Naive B cell (primary cell): ENCODE measurements at places on chromosomes 13 and 19. TPM values are rescaled to one million over a fixed set of nuclear protein-coding genes. Genes with fewer than 3 reads are reported as not detected.
A peak's percentile ranks its signal among the peaks of the same experiment; 100 is the strongest.

Gene LGALS7
- not detected for polyA plus RNA-seq

Gene GTF2F1
- polyA plus RNA-seq = 2.5 TPM

Gene TOMM40
- 25.2 TPM for polyA plus RNA-seq

Gene SOHLH2
- polyA plus RNA-seq = not detected

Gene EHD2
- not detected for polyA plus RNA-seq

Gene SULT2A1
- not detected for polyA plus RNA-seq

Gene NCAN
- not detected for polyA plus RNA-seq

Gene UNC13A
- polyA plus RNA-seq = not detected

Gene GGN
- polyA plus RNA-seq = not detected

Gene SLC6A16
- polyA plus RNA-seq = 6.7 TPM

Gene FXYD3
- not detected for polyA plus RNA-seq

Gene LAIR1
- polyA plus RNA-seq = 181 TPM

- DNase-seq = no peak
- peaks cover 23% of the 10 kb centered on the region for H3K27me3 ChIP-seq
- no peaks in the 10 kb centered on the region for H3K4me1 ChIP-seq
- no peaks in the 10 kb centered on the region for H3K36me3 ChIP-seq
- no peak overlapping the region for H3K4me3 ChIP-seq
- no peak overlapping the region for H3K27ac ChIP-seq
Observed at GRCh38 chr13:97205465-97205864, 16.7 kb upstream of the MBNL2 start.

- H3K4me3 ChIP-seq = no peak overlapping the region
- H3K27ac ChIP-seq = no peak overlapping the region
- peaks cover 8% of the 10 kb centered on the region for H3K27me3 ChIP-seq
Observed at GRCh38 chr13:94232956-94233355, 246.5 kb downstream of the DCT start.

- peaks cover 32% of the 10 kb centered on the region for H3K4me1 ChIP-seq
- H3K36me3 ChIP-seq = no peaks in the 10 kb centered on the region
- peak overlapping the region; percentile 96 for H3K27ac ChIP-seq
- H3K4me3 ChIP-seq = peak overlapping the region; percentile 93
- peak; percentile 100 for DNase-seq
- H3K27me3 ChIP-seq = no peaks in the 10 kb centered on the region
Observed at GRCh38 chr19:48468772-48469288, 339 bp upstream of the CYTH2 start.

DNA sequence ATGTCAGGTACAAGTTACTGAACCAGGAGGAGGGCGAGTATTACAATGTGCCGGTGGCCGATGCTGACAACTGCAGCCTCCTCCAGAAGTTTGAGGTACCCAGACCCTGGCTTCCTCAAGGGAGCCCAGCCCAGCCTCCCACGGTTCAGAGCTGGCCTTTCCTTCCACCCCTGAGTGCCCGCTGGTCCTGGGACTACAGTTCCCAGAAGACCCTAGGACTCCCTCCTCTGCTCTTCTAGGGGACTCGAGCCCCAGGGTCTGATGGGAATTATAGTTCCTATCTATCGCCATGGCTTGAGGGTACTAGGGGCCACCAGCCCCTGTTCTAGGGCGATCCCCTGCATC, 11.0 kb downstream of the PRKCG start:
- H3K27ac ChIP-seq = no peak overlapping the region
- DNase-seq = no peak
- H3K36me3 ChIP-seq = peaks cover 15% of the 10 kb centered on the region
- peaks cover 6% of the 10 kb centered on the region for H3K4me1 ChIP-seq

DNA sequence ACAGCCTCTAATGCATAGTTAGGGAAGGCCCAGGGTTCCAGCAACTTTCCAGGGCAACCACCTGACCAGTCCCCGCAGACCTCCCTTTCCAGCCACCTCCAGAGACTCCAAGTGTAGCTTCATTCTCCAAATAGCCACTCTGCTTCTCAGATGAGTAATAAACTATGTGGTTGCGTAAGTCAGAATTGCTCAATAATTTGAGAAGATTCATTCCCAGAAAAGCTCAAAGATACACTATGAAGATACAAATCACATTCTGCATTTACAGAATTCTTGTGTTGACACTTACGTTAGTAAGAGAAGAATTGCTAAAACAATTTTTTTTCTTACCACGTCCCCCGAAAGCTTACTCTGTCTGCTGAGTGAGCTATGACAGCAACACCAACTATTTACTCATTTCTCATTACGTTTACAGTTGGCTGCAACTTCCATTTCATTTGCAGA, 8.2 kb upstream of the LATS2 start:
- DNase-seq = no peak
- no peak overlapping the region for H3K4me3 ChIP-seq
- H3K4me1 ChIP-seq = peaks cover 8% of the 10 kb centered on the region
- no peaks in the 10 kb centered on the region for H3K27me3 ChIP-seq
- H3K27ac ChIP-seq = no peak overlapping the region
- no peaks in the 10 kb centered on the region for H3K36me3 ChIP-seq

DNA sequence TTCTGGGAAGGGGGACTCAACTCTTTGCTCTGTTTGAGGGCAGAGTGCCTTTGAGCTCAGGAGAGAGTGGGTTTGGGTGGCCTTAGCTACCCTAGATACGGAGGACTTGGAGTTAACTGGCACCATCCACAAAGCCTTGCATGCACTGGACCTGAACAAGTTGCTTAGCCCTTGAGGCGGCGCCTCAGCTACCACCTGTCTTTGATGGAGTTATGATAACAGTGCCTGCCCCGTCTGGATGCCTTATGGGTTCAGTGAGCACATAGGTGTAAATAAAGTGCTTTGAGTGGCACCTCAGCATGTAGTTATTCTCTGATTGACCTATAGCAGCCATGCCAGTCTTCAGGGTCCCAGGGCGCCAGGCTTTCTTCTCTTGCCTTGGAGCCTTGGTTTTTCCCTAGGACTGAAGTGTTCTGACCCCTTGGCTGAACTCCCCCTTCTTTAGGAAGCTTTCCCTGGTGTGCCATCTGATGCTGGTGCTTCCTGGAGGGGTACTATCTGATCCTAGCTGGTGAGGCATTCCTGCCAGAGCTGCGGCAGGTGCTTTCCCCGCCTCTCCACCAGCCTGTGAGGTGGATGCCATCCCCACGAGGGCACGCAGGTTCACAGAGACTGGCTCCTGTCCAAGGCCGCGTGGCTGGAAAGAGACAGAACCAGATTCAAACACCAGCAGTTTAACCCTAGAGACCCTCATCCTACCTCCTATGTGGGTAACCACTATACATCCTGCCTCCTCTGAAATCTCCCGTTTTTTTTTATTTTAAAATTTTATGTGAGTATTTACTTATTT, 5.8 kb downstream of the BCKDHA start:
- H3K36me3 ChIP-seq = peaks cover 4% of the 10 kb centered on the region
- no peak for DNase-seq
- H3K27ac ChIP-seq = no peak overlapping the region
- H3K4me3 ChIP-seq = no peak overlapping the region
- peaks cover 30% of the 10 kb centered on the region for H3K4me1 ChIP-seq
- no peaks in the 10 kb centered on the region for H3K27me3 ChIP-seq

DNA sequence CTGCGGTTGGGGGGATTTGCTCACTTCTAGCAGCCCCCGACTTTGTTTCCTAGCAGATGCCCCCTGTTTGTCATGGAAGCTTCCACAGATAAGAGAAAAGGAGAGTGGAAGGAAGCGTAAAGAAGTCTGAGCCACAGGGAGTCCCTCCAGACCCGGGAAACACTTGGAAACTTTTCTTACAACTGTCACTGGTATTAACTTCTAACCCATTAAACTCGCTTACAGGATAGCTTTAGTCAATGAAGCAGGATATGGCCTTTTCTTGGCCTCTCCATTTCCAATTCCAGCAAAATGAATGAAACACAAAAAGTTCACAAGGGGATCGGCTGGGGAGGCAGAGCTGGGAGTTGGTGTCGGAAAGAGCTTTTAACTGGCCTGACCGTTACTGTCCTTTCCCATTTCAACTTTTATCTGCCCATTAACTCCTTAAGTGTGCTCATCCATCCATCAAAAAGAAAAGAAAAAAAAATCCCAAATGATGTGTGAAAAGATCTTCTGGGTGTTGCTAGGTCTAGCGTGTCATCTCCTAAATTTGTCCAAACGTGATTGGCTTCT, 231.9 kb upstream of the ARGLU1 start:
- H3K4me3 ChIP-seq = no peak overlapping the region
- H3K4me1 ChIP-seq = peaks cover 10% of the 10 kb centered on the region
- H3K36me3 ChIP-seq = no peaks in the 10 kb centered on the region
- no peaks in the 10 kb centered on the region for H3K27me3 ChIP-seq
- DNase-seq = no peak
- H3K27ac ChIP-seq = no peak overlapping the region

- DNase-seq = no peak
- no peaks in the 10 kb centered on the region for H3K36me3 ChIP-seq
- no peaks in the 10 kb centered on the region for H3K4me1 ChIP-seq
- no peak overlapping the region for H3K27ac ChIP-seq
Observed at GRCh38 chr13:82729401-82729800, 1152.9 kb downstream of the SLITRK1 start.

DNA sequence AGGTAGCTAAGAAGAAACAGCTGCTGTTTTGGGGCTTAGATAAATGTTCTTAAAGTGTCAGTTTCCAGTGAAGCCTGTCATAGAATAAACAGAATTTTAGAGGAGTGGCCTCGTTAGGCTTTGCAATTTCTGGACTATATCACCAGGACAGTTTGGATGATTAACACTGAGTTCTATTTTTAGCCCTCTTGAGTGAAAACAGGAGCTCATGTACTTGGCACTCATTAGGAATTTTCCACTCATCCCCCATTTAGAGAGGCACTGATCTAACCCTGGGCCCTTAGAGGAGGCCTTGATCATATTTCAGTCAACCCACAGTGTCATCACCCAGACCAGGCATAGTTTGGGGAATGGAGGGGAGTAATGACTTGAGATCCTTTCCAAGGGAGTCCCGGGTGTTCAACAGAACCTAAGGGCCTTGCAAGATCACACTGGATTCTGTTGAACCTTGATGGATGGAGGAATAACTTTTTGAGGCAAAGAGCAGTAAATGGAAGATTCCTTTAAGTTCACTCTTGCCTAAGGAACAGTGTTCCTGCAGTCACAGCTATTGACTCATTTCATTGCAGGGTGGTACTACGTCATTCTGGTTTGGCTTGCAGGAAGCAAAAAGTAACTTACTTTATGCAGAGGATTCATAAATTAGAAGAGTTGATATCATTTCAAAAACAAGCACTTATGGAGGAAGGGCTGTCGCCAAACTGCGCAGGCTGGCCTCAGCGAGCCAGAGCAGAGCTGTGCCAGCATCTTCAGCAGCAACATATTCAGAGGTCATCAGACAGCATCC, 160.2 kb downstream of the SLC7A1 start:
- H3K4me3 ChIP-seq = no peak overlapping the region
- peaks cover 9% of the 10 kb centered on the region for H3K4me1 ChIP-seq
- peaks cover 17% of the 10 kb centered on the region for H3K27me3 ChIP-seq
- DNase-seq = no peak
- H3K27ac ChIP-seq = no peak overlapping the region
- H3K36me3 ChIP-seq = no peaks in the 10 kb centered on the region

GRCh38 chr19:16462757-16463250, 9.0 kb downstream of the EPS15L1 start:
- peaks cover 87% of the 10 kb centered on the region for H3K4me1 ChIP-seq
- no peaks in the 10 kb centered on the region for H3K36me3 ChIP-seq
- no peak overlapping the region for H3K27ac ChIP-seq
- DNase-seq = no peak
- no peaks in the 10 kb centered on the region for H3K27me3 ChIP-seq
- H3K4me3 ChIP-seq = no peak overlapping the region

GRCh38 chr19:1651568-1652291, 685 bp downstream of the TCF3 start:
- peak; percentile 52 for DNase-seq
- peaks cover 31% of the 10 kb centered on the region for H3K4me1 ChIP-seq
- peak overlapping the region; percentile 98 for H3K4me3 ChIP-seq
- H3K36me3 ChIP-seq = no peaks in the 10 kb centered on the region
- peak overlapping the region; percentile 96 for H3K27ac ChIP-seq

DNA sequence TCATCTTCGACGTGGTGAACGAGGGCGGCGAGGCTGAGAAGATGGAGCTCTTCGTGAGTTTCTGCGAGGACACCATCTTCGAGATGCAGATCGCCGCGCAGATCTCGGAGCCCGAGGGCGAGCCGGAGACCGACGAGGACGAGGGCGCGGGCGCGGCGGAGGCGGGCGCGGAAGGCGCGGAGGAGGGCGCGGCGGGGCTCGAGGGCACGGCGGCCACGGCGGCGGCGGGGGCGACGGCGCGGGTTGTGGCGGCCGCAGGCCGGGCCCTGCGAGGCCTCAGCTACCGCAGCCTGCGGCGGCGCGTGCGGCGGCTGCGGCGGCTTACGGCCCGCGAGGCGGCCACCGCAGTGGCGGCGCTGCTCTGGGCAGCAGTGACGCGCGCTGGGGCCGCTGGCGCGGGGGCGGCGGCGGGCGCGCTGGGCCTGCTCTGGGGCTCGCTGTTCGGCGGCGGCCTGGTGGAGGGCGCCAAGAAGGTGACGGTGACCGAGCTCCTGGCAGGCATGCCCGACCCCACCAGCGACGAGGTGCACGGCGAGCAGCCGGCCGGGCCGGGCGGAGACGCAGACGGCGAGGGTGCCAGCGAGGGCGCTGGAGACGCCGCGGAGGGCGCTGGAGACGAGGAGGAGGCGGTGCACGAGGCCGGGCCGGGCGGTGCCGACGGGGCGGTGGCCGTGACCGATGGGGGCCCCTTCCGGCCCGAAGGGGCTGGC, 52.6 kb downstream of the MAP4K1 start:
- peak overlapping the region; percentile 66 for H3K4me3 ChIP-seq
- H3K27me3 ChIP-seq = peaks cover 20% of the 10 kb centered on the region
- H3K36me3 ChIP-seq = no peaks in the 10 kb centered on the region
- peaks cover 12% of the 10 kb centered on the region for H3K4me1 ChIP-seq
- no peak overlapping the region for H3K27ac ChIP-seq
